H1 (cell line): ENCODE measurements at places on chromosomes 3 and 15.

GRCh38 chr3:66588340-66588847, 87.6 kb upstream of the LRIG1 start:
- no peak for DNase-seq

DNA sequence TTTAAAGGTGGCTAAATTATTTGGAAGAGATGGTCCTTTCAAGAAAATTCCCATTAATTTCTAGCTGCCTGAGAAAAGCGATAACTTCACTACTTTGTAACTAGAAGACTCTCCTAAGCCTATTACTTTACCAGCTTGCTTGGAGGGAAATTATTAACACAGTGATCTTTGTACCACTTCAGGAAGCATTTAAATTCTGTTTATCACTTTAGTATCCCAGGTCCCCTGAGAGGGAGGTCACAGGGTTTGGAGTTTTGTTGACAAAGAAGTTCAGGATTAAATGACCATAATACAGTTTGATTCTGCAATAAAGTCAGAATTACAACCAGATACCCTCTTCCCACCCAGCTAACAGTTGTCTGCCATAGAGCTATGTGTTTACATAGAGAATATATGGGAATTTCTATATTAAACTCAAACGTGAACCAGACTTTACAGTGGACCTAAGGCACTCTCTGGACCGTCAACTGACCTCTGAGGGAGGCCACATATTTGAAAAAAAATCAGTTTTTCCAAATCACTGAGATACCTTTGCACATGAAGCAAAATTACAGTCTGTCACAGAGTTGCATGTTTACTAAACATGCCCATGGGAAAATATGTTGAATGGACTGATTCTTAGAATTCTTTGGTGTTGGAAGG, 3.0 kb downstream of the SLC27A2 start:
- DNase-seq = no peak

DNA sequence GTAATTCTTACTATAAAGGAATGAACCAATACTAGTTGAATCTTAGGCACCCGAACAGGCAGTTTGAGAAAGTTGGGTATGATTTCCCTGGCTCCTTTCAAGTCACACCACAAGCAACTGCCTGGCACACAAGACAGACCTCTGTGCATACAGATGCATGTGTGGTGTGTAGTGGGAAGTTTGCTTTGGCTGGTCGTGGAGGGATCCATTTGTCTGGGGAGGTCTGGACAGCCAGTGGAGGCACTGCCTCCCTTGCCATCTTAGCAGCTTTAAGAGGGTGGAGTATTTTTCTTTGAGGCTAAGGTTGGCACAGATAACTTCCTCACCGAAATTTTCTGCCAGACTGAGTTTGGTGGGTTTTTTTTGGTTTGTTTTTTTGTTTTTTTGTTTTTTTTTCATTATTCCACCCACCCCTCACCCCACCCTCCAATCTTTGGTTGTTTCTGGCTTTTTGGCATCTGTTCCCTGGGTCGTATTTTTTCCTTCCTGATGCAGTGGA, 97.1 kb downstream of the TMEM212 start:
- DNase-seq = no peak

DNA sequence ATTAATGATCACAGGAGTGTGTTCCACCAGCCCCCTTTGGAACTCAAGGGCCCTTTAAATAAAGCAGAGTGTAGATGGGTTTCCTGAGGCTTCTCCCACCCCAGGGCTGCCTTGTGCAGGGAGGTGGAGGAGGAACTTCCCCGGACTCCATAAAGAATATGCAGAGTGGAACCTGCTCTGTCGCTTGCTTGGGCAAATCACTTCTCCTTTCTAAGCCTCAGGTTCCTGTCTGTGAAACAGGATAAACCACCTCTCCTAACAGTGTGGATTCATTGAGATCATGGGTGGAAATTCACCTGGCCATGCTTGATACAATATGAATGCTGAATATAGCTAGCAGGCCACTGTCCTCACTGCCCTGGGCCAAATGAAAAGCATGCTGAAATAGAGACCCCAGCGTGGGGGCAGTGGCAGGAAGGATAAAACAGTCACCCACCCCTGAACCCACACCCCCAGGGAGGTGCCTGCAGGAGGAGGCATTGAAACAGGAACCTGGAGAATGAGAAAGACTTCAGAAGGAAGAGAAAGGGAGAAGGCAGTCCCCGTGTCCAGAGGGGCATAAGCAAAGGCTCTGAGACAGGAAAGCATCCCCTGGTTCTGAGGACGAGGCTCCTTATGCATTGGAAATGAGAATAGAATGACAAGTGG, 41.1 kb upstream of the CHRNB4 start:
- no peak for DNase-seq

GRCh38 chr3:5194801-5195509, 7.4 kb downstream of the EDEM1 start:
- no peak for DNase-seq

- DNase-seq = no peak
Measured at GRCh38 chr3:12148183-12148940, 10.3 kb downstream of the TIMP4 start.

DNA sequence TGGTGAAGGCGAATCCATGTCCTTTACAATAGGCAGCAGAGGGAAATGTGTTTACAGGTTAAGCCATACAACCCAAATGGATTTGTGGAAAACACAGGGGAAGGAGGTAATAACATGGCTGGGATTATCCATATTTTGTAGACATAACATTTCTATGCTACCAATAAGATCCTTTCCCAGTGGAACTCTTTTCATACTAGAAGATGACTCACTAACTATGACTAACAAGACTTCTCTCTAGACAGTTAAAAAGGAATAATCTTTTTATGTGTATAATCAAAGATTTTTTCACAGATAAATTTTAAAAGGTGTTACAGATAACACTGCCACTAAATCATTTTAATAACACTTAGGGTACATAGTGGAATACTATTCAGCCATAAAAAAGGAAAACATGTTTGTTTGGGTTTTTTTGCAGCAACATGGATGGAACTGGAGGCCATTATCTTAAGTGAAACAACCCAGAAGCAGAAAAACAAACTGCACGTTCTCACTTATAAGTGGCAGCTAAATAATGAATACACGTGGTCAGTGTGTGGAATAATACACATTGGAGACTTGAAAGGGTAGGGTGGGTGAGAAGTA, 39.6 kb downstream of the VPS13C start:
- no peak for DNase-seq
